Activated CD8-positive, alpha-beta T cell treated with anti-CD3 and anti-CD28 coated beads for 36 hours (primary cell): ENCODE measurements at places on chromosomes 12 and 14. TPM values are rescaled to one million over a fixed set of nuclear protein-coding genes. Genes with fewer than 3 reads are reported as not detected.

- H3K36me3 ChIP-seq = no peaks in the 10 kb centered on the region
- no peak overlapping the region for H3K27ac ChIP-seq
- peaks cover 18% of the 10 kb centered on the region for H3K27me3 ChIP-seq
- H3K4me3 ChIP-seq = no peak overlapping the region
- no peaks in the 10 kb centered on the region for H3K4me1 ChIP-seq
Measured at GRCh38 chr14:54350203-54350602, 46.6 kb upstream of the CDKN3 start.

DNA sequence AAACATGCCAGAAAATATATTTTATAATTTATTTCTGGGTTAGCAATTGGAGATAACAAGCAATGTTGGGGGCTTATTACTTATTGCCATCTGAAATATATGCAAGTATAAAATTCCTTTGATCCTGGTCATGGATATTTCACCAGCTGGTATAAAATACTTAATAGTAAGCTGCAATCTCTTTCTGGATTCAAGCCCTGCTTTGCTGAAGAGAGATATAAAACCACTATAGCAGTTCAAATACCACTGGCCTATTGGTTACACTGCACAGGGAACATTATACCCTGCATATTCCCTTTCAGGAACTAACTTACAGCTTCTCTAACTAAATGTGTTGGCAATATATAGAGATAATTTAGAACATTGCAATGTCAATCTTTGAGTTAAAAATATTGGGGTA lies 546.2 kb upstream of the ATP2B1 start:
- DNase-seq = no peak
- no peaks in the 10 kb centered on the region for H3K36me3 ChIP-seq
- H3K27ac ChIP-seq = no peak overlapping the region

- DNase-seq = no peak
- H3K4me1 ChIP-seq = peaks cover 30% of the 10 kb centered on the region
- H3K27ac ChIP-seq = no peak overlapping the region
- no peaks in the 10 kb centered on the region for H3K27me3 ChIP-seq
Measured at GRCh38 chr12:110444455-110444854, 5.7 kb downstream of the ARPC3 start.

GRCh38 chr12:79008591-79008990 lies 144.0 kb downstream of the SYT1 start:
- H3K36me3 ChIP-seq = no peaks in the 10 kb centered on the region
- H3K4me3 ChIP-seq = no peak overlapping the region
- H3K27ac ChIP-seq = no peak overlapping the region
- H3K27me3 ChIP-seq = no peaks in the 10 kb centered on the region
- no peaks in the 10 kb centered on the region for H3K4me1 ChIP-seq

Gene KCNMB4
- total RNA-seq = 1.3 TPM

Gene PRDM4
- total RNA-seq = 21.7 TPM

Gene PPP2R5E
- total RNA-seq = 39.5 TPM
